ENCODE measurements at places on chromosomes 7 and 10.

- DNase-seq: no peak
These were observed 556.8 kb downstream of the DNAJB6 start for GRCh38 chr7:157893535-157894044.

DNA sequence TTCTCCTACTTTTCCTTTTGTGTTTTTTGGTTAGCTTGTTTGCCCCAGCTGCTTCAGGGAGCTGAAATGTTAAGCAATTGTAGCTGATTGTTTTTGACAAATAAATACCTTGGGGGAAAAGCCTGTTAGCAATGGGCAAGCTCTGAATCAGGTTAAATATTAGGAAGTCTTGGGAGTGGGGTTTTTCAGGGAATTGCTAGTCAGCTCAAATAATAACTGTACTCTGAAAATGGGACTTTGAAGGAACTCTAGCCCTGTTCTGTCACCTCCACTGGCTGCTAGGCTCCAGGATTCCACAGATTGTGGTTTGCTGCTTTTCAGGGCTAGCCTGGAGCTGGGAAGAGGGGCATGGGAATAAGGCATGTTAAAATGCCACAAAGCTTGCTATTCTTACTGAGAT lies 39.5 kb downstream of the ADK start:
- no peak for DNase-seq

DNA sequence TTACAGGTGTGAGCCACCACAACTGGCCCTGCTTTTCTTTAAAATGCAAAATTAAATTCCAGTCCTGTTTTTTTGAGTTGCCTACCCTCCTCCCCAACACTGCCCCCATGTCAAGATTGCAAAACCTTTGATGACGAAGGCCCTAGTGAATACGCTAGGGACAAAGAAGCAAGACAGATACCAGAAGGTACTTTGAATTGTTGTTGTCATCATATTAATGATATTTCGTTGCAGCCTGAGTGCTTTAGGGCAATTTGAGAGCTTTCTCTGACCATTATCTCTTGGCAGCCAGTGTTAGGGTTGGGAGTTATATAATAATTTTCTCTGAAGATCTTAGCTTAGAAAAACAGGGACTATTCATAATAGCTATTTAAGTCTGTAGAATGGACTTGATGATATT lies 7.1 kb downstream of the CCSER2 start:
- DNase-seq: no peak

GRCh38 chr10:102660888-102661657 lies 16.8 kb downstream of the TRIM8 start:
- no peak for DNase-seq

DNA sequence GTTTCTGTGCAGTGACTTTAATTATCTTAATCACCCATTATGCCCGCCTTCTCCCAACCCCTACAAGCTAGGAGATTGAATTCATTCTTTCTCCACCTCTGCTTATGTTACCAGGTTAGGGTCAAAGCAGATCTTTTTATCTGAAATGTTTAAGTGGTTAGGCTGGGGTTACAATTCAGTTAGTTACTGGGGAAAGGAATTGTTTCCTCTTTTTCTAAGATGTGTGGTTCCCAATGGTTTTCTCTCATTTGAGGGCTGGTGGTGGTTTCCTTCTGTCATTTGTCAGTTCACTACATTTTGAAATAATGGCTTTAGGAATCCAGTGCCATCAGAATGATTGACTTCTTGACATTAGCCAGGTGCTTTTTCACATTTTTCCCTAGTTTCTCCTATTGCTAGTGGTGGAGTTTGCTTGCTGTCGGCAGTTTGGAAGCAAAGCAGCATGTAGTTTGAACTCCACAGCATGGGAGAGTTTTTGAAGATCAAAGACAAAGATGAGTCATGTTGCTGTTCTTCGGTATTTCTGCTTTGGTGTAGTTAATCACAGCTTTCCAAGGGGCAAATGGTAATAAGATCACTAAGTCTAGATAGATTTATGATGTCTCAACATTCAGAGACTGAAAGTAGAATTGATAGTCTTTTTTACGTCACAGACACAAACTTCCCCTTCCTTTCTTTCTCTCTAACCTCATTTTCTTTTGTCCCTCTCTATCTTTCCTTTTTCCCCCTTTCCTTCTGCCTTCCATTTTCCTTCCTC lies 168.2 kb downstream of the SND1 start:
- DNase-seq: no peak

DNA sequence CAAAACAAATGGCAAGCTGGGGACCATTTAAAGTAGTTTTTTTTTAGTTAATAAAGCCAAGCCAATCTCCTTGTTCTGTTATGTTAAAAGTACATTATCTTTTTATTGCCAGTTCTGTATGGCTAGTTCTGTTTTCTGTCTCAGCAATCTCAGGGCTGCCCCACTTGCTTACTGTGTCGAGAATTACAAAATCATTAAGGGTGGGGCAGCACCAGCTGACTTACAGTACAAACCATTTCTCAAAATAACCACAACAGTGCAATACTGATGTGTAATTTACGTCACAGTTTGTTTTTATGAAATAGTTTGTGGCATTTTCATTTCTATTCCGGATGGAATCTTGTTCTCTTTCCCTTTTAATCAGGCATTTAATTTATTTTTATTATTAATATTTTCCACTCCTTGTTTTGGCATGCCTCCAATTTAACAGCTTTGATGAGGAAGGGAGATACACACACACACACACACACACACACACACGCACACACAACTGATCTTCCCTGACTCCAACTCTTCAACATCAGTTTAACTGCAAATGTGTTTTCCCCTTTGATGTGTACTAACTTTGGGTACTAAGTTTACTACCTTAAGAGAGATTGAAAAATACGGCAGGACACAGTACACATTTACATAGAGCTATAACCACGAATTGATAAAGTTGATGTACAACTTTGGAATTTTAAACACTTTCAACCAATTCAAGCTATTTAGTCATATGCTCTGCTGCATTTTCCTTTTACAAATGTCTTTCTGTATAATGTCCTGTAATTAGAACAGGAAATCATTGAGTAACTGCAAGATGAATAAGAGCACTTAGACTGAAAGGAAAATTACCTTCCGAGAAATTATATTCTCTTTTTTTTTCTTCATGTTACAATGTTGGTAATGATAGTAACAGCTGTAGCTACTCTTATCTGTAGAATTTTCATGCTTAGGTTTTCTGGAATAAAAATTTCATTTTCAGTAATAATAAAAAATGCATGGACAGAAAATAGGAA lies 91.5 kb downstream of the ARID5B start:
- DNase-seq: no peak

- no peak for DNase-seq
These were observed 62.7 kb downstream of the AMPH start for GRCh38 chr7:38568497-38568896.

DNA sequence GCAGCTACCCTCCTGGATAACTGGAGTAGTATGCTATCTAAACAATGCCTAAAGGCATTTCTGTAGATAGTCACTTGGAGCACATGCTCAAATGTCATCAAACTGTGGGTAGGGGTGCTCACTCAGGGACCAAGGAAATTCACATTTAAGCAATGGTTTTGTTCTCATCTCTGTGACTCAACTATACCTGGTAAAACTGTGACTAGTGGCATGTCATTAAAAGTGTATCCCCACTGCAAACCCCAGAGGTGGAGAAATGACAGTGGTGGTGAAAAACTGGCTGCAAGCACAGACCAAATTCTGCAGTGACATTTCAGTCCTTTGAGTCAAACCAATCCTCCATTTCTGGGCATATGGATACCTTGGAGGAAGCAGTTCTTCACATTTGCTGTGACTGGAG lies 134.2 kb upstream of the EFCAB10 start:
- no peak for DNase-seq
